ENCODE measurements at places on chromosomes 1 and 21.

DNA sequence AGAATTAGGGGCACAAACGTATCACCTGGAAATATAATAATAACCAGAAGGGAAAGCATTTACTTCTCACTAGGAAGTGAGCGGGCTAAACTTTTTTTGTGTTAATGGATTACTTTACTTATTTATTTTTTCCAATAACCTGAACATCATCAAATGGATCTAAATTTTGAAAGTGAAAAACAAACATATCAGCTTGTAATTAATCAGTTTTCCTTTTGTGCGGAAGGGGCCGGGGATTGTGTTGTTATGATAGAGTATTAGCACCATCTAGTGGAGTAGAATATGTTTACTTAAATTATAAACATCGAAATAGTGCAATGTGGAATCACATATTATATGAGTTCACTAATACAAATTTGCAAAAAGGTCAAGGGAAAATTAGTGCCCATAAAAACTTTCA is 9.0 kb downstream of the CFH start:
- no peaks in the 10 kb centered on the region for H3K27me3 ChIP-seq
- H3K27ac ChIP-seq = no peak overlapping the region
- H3K4me3 ChIP-seq = peak overlapping the region; percentile 16
- peaks cover 3% of the 10 kb centered on the region for H3K36me3 ChIP-seq
- DNase-seq = peak; percentile 55

DNA sequence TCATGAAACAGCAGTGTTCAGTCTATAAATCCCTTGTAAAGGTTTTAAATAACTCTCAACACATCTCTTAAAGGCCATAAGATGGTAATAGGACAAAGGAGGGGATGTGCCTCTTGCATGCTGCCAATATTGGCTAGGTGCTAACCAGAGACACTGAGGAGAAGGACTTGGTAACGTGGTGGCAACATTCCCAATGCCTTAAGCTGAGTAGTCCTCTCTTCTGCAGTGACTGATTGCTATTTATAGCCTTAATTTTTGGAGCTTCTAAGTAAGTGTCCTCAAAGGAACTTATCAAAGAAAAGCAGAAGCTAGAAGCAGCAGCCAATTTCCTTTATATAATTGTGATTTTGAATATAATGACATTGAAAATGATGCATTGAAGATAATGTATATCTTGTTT is 63.0 kb downstream of the DPT start:
- no peak overlapping the region for H3K4me3 ChIP-seq
- H3K27ac ChIP-seq = no peak overlapping the region
- no peak for DNase-seq
- no peaks in the 10 kb centered on the region for H3K36me3 ChIP-seq
- H3K27me3 ChIP-seq = no peaks in the 10 kb centered on the region
- no peaks in the 10 kb centered on the region for H3K4me1 ChIP-seq

- H3K36me3 ChIP-seq = no peaks in the 10 kb centered on the region
- no peak overlapping the region for H3K27ac ChIP-seq
- H3K27me3 ChIP-seq = peaks cover 2% of the 10 kb centered on the region
- DNase-seq = no peak
These were observed 47.9 kb upstream of the NEK2 start for GRCh38 chr1:211723273-211723672.

- no peak overlapping the region for H3K4me3 ChIP-seq
- no peaks in the 10 kb centered on the region for H3K36me3 ChIP-seq
- no peaks in the 10 kb centered on the region for H3K4me1 ChIP-seq
- DNase-seq = no peak
These were observed 191.8 kb downstream of the TPR start for GRCh38 chr1:186183219-186183618.

DNA sequence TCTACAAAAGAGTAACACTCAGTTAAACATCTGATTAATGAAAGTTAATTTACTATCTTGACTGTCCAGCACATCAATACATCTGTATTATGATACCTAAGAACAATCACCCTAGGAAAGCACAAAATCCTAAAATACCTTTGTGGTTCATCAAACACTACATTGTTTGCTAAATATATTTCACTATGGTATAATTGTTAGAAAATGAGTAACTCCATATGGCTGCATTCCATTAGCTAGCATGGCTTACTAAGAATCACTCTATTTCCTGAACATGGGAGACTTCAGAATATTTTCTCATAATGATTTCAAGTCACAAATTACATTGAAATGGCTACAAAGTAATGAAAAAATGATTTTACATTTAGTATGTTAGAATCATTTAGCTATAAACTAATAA is 12.5 kb downstream of the TRMT1L start:
- no peaks in the 10 kb centered on the region for H3K4me1 ChIP-seq
- no peak overlapping the region for H3K4me3 ChIP-seq
- no peaks in the 10 kb centered on the region for H3K27me3 ChIP-seq
- no peak overlapping the region for H3K27ac ChIP-seq
- peaks cover 12% of the 10 kb centered on the region for H3K36me3 ChIP-seq

- no peak overlapping the region for H3K4me3 ChIP-seq
- DNase-seq = no peak
- no peaks in the 10 kb centered on the region for H3K4me1 ChIP-seq
These were observed 8.3 kb upstream of the MAP3K21 start for GRCh38 chr1:233319272-233319671.
